ENCODE measurements at places on chromosomes 2 and 18.

GRCh38 chr2:45068571-45069140, 59.4 kb upstream of the SIX2 start:
- DNase-seq: peak; percentile 14

DNA sequence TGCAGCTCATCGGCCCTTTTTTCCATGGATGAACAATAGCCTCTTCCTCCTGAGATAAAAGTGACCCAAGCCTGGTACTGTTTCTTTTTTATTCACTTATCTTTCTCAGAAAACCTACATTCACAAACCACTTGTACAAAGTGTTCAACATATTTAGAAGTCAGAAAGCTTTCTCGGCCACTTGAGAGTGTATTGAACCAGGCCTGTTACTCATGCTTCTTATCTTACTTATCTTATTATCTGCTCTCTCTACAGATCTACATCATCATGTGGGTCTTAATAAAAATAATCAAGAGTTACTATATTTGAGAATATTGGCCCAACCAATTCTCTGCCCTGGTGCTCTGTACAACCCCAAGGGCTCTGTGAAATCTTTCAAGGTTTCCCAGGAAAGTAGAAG, 242.1 kb downstream of the MREG start:
- no peak for DNase-seq

GRCh38 chr2:119022678-119023077, 80.7 kb downstream of the MARCO start:
- no peak for DNase-seq

DNA sequence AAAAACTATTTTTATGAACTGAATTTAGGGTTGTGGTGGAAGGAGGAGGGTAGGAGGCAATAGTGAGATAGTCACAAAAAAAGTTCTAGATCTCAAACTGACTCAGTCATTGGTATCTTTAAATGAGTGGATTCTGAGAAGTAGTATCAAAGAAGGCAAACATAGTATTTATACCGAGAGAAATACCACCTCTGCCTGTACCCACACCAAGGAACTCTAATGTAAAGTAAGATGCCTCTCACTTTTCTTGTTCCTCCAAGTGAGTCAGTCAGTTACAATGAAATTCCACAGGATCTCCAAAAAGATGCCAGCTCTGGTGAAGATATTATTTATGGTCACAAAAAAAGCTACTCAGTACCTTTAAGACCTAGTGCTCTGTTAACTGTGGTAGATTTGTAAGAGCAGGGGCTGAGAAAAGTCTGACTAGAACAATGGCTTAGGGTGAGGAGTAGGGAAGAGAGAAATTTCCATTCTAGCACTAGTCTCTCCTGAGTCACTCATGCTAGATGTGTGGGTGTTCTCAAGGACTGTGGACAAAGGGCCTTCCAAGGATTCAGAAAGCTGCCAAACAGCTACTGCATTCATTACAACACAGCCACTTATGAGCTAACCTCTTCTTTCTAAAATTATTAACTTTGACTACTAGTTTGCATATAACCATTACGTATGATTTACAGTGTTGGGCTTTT, 36.3 kb downstream of the YWHAQ start:
- peak; percentile 96 for DNase-seq

DNA sequence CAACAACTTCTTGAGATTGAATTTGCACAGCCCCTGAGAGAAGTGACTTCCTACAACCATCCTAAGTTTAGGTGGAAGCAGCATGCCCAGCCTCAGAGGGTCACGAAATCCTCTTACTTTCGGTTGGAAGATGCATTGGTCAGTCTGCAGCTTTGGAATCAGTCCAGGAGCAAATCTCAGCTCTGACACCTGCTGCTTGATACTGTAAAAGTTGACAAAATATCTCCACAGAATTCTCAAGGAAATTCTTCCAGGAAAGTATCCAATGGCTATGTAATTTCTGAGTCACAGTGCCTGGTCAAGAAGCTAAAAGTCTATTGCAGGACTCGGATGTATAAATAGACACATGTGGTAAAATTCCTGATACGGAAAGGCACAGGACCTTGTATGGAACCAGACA, 414.5 kb upstream of the GYPC start:
- no peak for DNase-seq

DNA sequence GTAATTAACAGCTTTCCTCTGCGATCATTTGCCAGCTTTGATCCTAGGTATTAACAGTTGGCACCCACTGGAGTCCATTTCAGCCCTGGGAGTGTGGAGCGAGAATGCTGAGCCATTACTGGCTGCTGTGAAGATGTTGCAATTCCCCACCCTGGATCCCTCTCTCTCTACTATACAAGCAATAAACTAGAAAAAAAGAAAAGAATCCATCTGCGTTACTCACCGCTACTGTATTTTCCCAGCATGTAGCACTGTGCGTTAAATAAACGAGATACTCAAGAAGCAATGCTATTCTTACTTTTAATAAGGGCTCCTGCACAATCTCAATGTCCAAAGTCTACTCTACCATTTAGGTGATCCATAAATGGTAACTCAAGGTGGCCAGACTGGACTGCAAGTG, 8.5 kb downstream of the RTTN start:
- peak; percentile 19 for DNase-seq

DNA sequence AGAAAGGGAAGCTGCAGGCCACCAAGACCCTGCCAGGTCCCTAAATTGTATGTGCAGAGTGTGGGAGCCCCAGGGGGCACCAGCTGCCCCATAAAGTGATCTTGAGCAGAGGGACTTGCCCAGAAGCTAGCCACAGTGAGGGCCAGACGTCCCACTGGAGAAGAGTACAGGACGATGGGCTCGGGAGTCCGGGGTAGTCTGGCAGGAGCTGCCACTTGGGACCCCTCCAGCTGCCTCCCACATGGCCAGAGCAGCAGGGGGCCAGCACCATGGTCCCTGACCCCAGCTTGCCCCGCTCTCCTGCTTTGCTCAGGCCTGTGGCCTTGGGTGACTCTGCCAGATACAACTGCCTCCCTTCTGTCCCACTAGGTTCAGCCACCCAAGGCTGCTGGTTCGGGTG, 11.7 kb upstream of the LOXHD1 start:
- DNase-seq: no peak

Data from fibroblast of mammary gland (primary cell).